Smooth muscle cell of trachea (primary cell): ENCODE measurements at places on chromosomes 2 and 18. TPM values are rescaled to one million over a fixed set of nuclear protein-coding genes. Genes with fewer than 3 reads are reported as not detected.

TANC1 gene
- total RNA-seq = 23.0 and 26.8 TPM in 2 replicates

PRKCE gene
- 13.2 and 19.0 TPM in 2 replicates for total RNA-seq

RMC1 gene
- 21.1 and 30.1 TPM in 2 replicates for total RNA-seq

CIAO1 gene
- total RNA-seq = 92.1 and 93.5 TPM in 2 replicates

TACR1 gene
- 0.33 TPM in 1 of 2 replicates, not detected in the other for total RNA-seq

PDE1A gene
- total RNA-seq = 26.5 and 75.3 TPM in 2 replicates
